ENCODE measurements at places on chromosomes 1 and 21. TPM values are rescaled to one million over a fixed set of nuclear protein-coding genes. Genes with fewer than 3 reads are reported as not detected.

- peaks cover 7% of the 10 kb centered on the region for H3K4me1 ChIP-seq
- H3K4me3 ChIP-seq: no peak overlapping the region
- H3K27ac ChIP-seq: no peak overlapping the region
- H3K36me3 ChIP-seq: no peaks in the 10 kb centered on the region
Observed at GRCh38 chr21:37829447-37829846, 86.8 kb downstream of the KCNJ6 start.

DNA sequence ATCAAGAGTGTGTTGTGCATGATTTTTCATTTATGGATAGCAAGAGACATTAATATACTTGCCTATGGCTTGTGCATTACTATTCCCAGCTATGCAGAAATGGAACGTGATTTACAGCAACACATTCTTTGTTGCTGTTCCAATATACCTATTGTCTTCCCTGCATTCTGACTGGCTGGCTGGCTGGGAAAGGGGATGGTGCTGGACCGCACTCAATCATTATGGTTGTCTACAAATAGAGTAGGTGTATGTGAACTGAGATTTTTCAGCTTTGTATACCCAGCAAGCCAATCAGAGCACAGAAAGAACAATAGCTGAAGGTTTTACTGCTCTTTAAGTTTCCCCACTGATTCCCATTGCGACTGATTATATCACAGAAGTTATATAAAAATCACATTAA lies 167.5 kb downstream of the ATG4C start:
- H3K4me1 ChIP-seq: no peaks in the 10 kb centered on the region
- no peak overlapping the region for H3K4me3 ChIP-seq

GRCh38 chr1:61828805-61829204 lies 86.5 kb downstream of the PATJ start:
- no peak overlapping the region for H3K27ac ChIP-seq
- no peaks in the 10 kb centered on the region for H3K36me3 ChIP-seq
- no peaks in the 10 kb centered on the region for H3K4me1 ChIP-seq
- no peak overlapping the region for H3K4me3 ChIP-seq
- no peaks in the 10 kb centered on the region for H3K27me3 ChIP-seq

DNA sequence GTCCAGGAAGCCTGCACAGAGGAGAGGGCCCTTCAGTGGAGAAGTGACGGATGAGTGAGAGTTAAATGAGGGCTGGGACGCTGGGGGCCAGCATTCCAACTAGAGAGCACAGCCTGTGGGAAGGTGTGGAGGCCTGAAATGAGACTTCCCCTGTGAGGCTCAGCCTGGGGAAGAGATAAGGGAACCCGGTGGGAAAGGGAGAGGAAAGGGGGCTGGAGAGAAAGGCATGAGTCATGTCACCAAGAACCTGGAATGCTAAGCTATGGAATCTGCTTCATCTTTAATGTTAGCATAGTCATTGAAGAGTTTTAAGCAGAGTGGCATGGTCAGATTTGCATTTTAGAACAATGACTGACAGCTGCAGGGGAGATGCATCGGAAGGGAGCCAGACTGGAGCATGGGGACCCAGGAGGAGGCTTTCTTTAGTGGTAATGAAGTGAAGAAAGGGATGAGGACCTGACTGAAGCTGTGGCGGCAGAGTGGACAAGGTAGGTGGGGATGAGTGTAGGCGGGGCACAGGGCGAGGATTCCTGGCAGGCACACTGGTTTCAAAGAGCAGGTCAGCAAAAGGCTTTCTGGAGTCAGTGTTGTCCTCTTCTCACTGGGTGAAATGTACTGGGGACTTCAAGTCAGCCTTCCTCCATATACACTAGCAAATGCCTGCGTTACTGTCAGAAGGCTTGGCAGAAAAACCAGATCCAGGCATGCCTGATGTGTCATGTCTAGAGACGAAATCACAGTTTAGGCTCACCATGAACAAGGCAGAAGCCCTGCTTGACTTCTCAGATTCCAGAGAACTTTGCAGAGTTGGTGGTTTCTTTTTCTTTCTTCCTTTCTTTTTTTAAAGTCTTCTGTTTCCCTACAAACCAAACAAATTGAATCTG lies 8.0 kb downstream of the RGL1 start:
- H3K27ac ChIP-seq: no peak overlapping the region
- no peaks in the 10 kb centered on the region for H3K27me3 ChIP-seq
- H3K4me3 ChIP-seq: no peak overlapping the region
- H3K4me1 ChIP-seq: peaks cover 12% of the 10 kb centered on the region
- DNase-seq: peak; percentile 83

- H3K36me3 ChIP-seq: no peaks in the 10 kb centered on the region
- peaks cover 7% of the 10 kb centered on the region for H3K4me1 ChIP-seq
- no peak overlapping the region for H3K27ac ChIP-seq
- no peak overlapping the region for H3K4me3 ChIP-seq
- DNase-seq: peak; percentile 19
- no peaks in the 10 kb centered on the region for H3K27me3 ChIP-seq
Observed at GRCh38 chr1:243712941-243713340, 137.1 kb downstream of the AKT3 start.

DNA sequence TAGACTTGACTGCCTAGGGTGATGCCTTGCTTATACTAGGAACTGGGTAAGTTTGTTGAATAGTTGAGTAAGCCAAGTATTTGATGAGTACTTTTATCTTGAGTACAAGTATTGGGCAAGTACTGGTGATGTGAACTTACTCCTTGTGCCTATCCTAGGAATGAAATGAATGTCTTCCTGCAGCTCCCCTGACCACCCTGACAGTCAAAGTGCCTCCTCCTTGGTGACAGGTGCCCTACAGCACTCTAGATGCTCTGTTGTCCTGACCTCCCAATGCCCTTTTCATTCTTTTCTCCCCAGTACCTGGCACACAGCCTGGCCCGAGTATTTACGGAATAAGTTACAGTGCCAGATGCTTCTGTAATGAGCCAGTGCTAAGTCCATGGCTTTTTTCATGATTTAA lies 25.5 kb downstream of the PCSK9 start:
- peaks cover 22% of the 10 kb centered on the region for H3K36me3 ChIP-seq
- no peak overlapping the region for H3K4me3 ChIP-seq
- H3K27me3 ChIP-seq: peaks cover 11% of the 10 kb centered on the region
- peak; percentile 61 for DNase-seq

DNA sequence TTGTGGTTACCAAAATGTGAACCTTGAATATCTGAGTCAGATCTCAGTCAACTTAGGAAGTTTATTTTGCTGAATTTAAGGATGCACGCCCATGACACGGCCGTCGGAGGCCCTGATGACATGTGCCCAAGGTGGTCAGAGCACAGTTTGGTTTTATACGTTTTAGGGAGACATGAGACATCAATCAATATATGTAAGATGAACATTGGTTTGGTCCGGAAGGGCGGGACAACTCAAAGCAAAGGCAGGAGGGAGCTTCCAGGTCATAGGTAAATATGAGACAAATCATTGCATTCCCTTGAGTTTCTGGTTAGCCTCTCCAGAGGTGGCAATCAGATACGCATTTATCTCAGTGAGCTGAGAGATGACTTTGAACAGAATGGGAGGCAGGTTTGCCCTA lies 1.0 kb upstream of the PRMT2 start:
- no peak for DNase-seq
- H3K27me3 ChIP-seq: no peaks in the 10 kb centered on the region
- peaks cover 4% of the 10 kb centered on the region for H3K4me1 ChIP-seq
- no peak overlapping the region for H3K27ac ChIP-seq
- no peak overlapping the region for H3K4me3 ChIP-seq
- peaks cover 3% of the 10 kb centered on the region for H3K36me3 ChIP-seq

DNA sequence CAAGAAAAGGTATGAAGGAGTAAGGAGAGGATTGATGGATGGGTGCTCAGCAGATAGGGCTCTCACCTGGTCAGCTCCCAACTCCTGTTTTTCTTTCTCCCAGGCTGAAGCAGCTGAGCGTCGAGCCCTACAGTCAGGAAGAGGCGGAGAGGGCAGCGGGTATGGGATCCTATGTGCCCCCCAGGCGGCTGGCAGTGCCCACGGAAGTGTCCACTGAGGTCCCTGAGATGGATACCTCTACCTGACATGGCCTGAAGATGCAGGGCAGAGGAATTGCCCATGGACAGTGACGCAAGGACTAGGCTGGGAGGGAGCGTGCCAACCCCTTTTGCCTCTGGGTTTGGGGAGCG lies 739 bp downstream of the ZNF593 start:
- peak overlapping the region; percentile 84 for H3K4me3 ChIP-seq
- H3K27me3 ChIP-seq: no peaks in the 10 kb centered on the region
- DNase-seq: no peak
- H3K4me1 ChIP-seq: peaks cover 5% of the 10 kb centered on the region
- H3K36me3 ChIP-seq: 0 out of 2 replicates have a peak, but pooled peaks cover 2% of the 10 kb centered on the region

PGLYRP4 gene
- not detected for total RNA-seq

FMN2 gene
- 50.0 TPM for total RNA-seq

SH2D5 gene
- 7.2 TPM for total RNA-seq

STUM gene
- total RNA-seq: not detected

SHE gene
- not detected for total RNA-seq

BATF3 gene
- total RNA-seq: 1.6 TPM

LCE1B gene
- not detected for total RNA-seq

All from IMR-90 (cell line).